ENCODE measurements at places on chromosomes 12 and 14.

DNA sequence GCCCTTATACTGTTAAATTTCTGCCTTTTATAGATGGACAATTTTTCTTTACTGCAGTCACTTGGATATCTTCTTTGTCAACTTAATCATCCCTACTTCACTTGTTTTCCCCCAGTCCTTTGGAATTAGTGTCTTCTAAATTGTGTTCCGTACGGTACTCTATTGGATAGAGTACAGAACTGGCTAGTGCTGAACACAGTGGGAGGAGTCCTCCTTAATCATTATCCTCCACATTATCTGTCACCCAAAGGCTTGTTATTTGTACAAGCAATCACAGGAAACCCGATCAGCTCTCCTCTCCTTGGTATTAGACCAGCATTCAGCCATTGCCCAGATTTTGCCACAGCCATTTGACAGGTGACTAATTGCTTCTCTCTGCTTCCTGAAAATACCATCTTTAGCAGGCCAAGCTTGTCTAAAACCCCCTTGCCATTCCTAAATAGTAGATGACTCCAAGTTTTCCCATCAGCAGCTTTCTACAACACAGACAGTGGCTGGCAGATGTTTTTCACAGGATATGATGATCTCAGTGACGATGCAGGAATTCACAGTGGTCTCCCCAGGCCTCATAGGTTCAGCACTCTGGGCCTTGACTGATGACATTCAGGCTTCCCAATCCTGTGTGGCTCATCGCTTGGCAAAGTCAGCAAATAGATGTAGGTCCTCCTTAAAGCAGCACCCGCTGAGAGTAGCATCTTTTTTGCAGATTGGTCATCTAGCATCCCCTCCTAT is 216.0 kb upstream of the RGS6 start:
- DNase-seq, result no peak

DNA sequence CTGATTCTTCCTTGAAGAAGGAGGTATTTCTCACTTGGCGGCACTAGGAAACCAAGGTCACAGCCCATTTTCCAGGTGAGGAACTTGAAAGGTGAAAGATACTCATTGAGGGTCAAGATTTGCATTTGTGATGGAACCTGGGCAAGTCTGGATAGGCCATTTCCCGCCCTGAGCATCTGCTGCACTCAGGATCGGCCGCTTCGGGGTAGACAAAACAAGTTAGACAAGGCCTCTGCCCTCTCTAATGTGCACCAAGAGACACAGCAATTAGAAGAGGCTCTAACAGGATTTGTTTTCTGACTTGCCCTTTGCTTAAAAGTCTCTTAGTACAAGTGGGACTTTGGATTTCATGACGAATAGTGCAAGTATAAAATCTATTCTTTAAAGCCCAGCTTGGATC is 167.2 kb downstream of the KTN1 start:
- no peak for DNase-seq

- DNase-seq, result no peak
Observed at GRCh38 chr12:81963636-81964035, 204.5 kb upstream of the PPFIA2 start.

GRCh38 chr14:105220699-105221597 is 27.4 kb upstream of the BTBD6 start:
- DNase-seq, result no peak

DNA sequence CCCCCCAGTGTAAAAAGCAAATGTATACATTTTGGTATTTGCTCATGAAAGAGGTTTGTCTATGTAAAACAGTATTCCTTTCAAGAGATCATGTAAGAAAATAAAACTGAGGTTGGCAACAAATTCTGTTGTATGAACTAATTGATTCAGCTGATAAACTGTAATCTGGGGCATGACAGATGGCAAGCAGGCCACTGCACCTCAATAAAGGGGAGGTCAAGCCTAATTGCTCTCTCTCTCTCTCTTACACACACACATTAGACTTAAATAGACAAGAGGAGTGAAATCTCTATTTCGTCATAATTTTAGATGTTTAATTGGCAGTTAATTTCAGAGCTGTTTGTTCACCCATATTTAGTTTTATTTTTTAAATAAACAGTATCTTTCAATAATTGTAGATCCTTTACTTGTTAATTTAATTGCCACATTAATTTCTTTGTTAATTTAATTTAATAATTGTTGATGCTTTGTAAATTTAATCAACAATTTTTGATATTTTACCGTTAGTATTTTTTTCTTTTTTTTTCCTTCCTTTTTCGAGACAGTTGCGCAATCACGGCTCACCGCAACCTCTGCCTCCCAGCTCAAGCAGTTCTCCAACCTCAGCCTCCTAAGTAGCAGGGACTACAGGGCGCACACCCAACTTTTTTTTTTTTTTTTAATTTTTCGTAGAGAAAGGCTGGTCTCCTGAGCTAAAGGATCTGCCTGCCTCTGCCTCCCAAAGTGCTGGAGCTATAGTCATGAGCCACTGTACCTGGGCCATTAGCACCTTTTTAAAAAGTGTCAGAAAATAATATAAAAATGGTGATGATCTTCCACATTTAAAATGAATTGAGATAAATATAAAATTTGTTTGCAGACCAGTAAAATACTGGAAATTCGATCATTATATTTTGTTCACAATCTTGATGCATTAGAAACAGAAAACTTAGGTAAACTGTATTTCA is 577.7 kb downstream of the SLC16A7 start:
- no peak for DNase-seq

- peak; percentile 32 for DNase-seq
Observed at GRCh38 chr12:27595231-27595642, 71.2 kb downstream of the PPFIBP1 start.

DNA sequence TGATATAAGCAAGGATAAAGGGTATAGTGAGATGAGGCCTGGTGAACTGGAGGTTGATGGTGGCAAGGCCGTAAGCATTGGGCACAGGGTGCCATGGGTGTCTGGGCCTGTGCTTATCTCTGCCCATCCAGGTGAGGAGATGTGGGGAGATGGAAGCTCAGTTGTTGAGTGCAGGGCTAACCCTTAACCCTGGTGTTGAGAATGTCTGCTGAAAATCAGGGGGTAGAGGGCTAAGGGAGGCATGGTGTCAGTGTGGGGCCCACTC is 86.1 kb downstream of the SYNE2 start:
- no peak for DNase-seq

GRCh38 chr14:61343471-61343870 is 22.1 kb downstream of the PRKCH start:
- DNase-seq, result no peak

DNA sequence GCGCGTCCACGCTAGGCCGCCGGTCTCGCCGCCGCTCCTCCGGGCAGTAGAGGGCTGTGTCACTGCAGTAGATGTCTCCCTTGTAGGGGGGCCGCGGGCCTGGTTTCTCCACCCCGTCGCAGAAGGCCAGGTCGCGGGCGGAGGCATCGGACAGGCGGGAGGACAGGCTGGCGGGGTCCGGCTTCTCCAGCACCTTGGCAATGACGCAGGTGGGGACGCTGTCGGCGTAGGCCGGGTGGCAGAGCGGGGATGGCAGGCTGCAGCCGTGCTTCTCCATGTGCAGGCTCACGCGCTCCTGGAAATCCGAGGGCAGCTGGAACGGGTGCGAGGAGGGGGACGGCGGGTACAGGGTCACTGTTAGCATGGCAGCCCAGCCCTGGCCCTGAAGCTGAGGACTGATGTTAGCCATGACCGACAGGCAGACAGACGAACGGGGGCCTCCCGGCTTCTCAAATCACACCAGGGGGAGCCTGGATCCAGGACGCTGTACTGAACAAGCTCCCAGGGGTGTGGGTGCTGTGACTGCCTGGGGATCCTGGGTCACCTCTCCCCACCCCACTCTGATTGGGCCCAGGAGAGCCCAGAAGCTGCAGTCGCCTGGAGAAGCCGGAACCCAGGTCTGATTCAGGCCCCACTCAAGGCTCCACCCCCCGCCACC is 48.1 kb downstream of the BEGAIN start:
- DNase-seq, result no peak

DNA sequence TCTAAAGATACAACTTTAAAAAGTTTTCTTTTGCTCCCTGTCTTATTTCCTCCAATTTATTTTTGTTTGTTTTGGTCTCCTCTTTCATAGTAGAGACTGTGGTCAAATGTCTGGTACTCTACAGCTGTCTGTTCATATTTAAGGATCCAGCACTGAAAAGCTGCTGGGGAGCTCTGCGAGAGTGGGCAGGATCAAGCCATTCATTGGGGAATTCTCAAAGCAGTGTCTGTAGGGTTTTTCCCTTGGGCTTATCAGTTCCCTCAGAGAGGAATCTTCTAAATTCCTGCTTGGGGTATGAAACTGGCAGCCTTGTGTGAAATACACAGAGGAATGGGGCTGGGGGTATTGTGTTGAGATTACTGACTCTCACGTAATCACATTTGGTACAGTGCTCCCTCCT is 52.3 kb downstream of the FNTB start:
- DNase-seq, result no peak

DNA sequence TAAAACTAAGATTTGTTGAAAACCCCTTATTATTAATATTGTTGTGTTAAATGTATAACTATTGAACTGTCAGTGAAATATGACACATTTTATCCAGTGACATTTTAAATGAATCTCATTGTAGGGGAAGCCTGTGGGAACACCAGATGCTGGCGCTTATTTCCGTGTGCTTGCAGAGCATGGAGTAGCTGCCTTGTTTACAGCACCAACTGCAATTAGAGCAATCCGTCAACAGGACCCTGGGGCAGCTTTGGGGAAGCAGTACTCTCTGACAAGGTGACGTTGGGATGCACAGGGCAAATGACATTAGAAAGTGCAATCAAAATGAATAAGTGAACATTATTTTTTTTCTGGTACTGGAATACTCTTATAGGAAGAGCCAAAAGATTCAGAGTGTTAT is 96.8 kb downstream of the ACSS3 start:
- DNase-seq, result no peak

GRCh38 chr14:63178912-63179311 is 25.3 kb upstream of the RHOJ start:
- no peak for DNase-seq

DNA sequence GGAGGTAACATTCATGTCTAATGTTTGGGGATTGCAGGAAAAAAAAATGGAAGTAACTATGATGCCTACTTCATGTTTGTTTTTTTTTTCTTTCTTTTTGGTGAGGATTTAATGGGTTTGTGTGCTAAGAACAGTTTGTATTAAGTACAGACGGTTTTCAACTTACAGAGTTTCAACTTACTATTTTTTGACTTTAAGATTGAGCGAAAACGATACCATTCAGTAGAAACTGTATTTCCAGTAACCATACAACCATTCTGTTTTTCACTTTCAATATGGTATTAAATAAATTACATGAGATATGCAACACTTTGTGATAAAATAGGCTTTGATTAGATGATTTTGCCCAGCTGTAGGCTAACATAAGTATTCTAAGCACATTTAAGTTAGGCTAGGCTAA is 10.4 kb downstream of the TECPR2 start:
- DNase-seq, result no peak

DNA sequence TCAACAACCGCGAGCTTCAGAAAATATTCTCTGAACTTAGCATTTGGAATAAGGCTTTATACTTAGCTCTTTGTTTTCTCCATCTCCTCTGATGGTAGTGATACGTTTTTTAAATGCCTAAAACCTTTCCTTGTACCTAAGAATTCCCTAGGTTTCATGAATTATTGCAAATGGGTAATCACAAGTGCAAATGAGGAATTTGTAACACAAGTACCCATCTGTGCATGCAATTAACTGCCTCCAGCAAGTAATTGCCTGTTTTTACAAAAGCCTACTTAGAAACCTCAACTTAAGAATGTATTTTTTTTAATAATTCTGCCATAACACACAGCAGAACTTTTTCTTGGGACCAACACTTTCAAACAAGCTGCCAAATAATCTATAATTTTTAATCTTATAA is 149.2 kb downstream of the PHLDA1 start:
- peak; percentile 8 for DNase-seq

- DNase-seq, result no peak
Observed at GRCh38 chr14:94051115-94051514, 25.0 kb downstream of the OTUB2 start.

DNA sequence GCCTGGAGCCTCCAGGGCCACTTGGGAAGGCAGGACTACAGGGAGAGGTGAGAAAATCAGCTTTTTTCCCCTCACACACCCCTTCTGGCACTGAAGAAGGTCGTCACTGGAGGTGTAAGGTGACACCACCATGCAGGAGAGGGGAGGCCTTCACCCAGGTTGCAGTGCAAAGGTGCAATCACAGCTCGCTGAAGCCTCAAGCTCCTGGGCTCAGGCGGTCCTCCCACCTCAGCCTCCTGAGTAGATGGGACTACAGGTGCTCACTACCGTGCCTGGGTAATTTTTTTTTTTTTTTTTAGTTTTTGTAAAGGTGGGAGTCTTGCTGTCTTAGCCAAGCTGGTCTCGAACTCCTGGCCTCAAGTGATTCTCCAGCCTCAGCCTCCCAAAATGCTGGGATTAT is 93.6 kb downstream of the TNFAIP2 start:
- DNase-seq, result no peak

- DNase-seq, result no peak
Observed at GRCh38 chr14:95577870-95578269, 43.0 kb downstream of the GLRX5 start.

DNA sequence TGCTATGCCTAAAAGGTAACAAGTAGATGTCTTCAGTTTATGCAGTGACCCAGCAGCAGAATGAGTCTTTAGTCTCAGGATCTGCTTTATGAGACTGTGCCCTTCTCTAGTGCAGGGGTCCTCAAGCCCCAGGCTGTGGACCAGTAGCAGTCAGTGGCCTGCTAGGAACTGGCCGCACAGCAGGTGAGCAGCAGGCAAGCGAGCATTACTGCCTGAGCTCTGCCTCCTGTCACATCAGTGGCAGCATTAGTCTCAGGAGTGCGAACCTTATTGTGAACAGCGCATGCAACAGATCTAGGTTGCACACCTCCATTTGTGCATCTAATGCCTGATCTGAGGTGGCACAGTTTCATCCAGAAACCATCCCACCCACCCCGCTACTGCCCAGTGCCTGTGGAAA is 38.4 kb downstream of the LRP6 start:
- no peak for DNase-seq

DNA sequence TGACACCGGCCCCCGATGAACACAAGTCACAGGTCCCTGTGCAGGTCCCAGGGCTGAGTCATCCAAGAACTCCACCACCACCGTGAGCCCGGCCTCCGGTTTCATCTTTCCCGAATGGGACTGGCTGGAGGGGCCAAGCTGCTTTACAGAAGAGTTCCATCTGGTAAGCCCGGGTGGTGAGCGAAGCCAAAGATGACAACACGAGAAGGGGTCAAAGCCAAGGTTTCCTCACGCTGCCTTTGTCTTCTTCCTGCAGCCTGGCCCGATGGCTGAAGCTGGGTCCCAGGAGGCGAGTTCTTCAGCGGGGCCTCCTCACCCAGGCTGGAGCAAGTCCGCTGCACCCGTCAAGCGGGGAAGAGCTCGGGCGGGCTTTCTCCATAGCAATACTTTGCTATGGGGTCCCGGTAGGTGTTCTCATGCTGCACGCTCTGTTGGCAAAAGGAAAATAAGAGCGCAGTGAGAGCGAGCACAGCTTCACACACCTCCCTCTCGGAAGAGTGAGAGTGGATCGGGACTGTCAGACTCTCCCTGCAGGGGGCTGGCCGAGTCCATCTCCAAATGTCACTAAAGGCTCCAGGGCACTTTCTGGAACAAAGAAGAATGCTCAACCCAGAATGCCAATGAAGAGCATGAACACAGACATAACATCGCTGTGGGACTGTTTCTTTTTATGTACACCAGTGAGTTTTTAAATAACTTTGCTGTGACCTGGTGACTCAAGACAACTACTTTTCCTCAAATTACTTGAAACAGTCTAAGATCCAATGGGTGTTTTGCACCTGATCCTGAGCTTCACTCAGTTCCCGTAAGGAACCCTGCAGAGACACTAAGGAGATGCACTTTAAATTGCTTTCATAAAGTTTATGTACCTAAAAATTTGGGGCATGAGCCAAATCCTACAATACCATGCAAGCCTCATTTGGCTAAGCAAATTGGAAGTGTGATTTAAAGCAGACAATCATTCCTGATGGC is 20.1 kb downstream of the SPRING1 start:
- peak; percentile 85 for DNase-seq
